Mesendoderm (in vitro differentiated cells): ENCODE measurements at places on chromosomes 2 and 18.

DNA sequence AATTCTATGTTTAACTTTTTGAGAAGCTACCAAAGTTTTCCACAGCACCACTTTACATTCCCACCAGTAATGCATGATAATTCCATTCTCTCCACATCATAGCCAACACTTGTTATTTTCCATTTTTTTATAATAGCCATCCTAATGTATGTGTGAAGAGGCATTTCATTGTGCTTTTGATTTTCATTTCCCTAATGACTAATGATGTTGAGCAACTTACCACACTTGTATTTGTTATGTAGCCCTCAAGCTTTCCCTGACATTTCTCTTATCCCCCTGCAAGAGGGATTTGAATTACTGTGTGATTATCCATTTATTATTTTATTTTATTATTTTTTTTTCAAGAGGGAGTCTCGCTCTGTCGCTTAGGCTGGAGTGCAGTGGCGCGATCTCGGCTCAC, 23.6 kb upstream of the SOS1 start:
- no peak for DNase-seq

DNA sequence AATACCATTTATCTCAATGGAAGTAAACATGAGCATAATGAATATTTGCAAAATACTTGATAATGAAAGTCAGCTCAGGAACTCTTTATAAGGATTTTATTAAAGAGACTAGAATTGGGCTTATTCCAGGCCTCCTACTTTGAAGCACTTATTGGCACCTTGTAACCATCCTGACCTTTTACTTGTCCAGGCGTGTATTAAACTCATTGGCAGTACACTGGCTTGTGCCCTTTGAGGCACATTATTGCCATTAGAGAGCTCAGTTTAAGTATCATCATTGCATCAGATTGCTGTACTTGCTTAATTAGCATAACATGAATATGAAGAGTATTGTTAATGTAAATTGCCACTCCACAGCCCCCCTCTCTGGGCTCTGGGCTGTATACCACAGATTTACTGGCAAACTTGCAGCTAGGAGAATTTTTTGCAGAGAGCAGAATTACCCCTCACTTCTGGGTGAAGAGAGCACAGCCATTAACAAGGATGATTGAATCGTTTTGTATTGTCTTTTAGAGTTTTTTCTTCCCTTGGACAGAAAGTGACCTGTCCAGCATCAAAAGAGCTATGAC, 72.5 kb downstream of the XIRP2 start:
- DNase-seq: no peak

DNA sequence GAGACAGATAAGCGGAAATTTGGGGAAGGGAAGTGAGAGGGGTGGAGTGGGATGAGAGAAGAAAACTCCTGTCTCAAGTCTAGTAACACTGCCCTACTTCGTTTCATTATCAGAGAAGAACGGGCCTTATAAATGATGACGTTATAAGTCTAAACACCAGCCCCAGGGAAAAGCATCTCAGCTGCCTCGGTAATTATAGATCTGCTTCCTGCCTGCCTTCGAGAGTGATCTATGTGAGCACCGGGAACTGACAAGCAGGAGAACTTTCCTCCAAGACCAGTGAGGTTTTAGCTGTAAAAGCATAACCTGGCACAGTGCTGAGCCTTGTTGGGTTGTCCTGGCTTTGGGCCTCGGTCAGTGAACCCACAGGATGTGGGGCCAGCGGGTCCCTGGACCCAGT, 227.9 kb upstream of the SIX2 start:
- no peak for DNase-seq

DNA sequence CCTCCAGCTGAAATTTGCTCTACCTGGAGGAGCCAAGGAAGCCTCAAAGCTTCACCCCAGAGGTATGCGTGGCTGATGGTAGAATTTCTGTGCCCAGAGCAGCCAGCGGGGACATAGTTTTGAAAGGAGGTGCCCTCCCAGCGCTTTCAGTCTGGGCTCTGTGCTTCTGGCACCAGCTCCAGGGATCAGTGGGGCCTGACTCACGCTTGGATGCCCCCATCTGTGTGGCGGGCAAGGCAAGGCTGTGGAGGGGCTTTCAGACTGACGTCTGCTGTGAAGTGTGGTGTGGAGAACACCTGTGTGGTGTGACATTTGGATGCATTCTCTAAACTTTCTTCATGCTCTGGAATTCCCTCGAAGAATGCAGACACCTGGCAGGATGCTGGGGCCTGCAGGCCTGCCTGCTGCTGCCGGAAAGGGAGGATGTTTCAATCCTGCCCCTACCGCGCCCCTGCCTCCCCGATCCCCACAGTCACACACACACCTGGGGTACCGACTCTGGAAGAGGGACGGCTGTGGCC, 84.1 kb downstream of the CTIF start:
- peak; percentile 89 for DNase-seq

DNA sequence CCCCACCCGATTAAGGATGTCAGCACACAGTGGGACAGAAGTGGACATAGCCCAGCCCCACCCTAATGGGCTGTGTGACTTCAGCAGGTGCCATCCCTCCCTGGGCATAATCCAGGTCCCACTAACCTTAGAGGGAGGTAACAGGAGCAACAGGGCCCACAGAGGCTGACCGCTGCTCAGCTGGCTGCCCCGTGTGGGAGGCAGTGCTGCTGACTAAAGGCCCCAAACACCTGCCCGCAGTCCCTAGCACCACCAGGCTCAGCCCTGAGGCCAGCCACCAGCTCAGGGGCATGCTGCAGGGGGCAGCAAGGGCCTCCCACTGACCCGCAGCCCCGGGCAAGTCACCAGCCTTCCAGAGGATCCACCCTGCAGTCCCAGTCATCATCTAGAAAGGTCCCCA, 14.6 kb downstream of the BIN1 start:
- DNase-seq: no peak

- DNase-seq: no peak
Observed at GRCh38 chr2:85678377-85678776, 10.4 kb upstream of the SFTPB start.

- DNase-seq: peak; percentile 87
Observed at GRCh38 chr2:219509780-219510511, 4.3 kb upstream of the ASIC4 start.

DNA sequence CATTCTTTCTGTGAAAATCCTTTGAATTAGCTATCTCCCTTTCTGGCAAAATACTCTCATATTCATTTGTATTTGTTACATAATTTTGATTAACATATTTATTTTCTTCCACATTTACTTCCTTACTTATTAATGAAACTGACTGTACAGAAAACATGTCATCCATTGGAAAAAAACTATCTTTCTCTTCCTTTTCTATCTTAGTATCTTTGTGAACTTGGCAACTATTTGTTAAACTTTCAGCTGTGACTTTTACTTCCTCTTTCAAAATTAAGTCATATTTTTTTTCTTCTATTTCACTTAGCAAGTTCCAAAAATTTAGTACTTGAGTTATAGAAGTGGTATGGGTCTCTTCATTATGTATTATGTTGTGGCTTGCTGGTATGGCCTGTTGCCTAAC, 2.6 kb downstream of the RAD51AP2 start:
- no peak for DNase-seq

DNA sequence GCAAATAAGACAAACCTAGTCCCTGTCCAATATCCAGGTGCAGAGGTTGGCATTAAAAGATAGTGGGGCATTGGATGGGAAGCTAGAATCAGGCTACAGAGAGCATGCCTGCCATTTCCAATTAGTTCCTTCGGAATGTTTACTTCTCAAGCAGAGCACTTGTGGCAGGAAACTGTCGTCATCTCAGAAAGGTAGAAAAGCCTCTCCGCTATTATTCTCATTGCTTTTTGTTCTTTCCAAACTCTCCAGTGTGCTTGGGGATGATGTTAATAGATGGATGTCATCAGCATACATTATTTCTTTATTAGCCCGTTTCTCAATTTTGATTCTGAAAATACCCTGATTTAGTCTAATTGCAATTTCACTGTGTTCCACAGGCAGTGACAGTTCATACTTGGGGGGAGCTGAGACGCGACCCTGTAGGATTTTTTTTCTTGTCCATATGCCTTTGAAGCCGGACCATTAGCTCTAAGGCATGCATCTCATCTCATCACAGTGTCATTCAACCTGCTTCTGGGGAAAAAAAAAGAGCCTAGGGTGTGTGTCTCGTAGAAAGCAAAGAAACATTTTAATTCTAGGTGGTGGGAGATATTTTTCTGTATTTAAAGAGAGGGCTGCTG, 7.7 kb downstream of the ASB18 start:
- DNase-seq: no peak

DNA sequence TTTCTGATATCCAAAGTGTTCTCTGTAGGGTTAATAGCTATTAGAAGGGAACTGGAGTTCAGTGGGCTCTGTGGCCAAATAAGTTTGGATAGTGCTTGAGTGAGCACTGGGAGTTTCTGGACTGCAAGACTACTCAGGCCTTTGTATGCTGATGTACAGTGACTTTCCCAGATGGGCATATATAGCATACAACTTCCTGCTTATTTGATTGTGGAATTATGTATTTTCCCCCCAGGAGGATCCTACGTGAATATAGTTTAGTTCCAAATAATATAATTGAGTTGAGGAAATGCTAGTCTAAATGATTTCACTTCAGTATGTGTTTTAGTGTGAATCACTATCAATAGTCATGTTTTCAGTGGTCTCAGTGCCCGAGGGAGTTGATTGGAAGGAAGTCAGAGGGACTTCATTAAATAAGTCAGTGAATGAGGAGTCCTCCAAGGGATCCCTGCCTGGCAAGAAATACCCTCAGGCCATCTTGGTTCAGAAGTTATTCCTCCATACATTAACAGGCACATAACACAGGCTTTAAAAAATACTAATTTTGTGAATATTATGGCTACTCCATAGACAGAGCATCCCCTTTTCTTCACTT, 251.4 kb downstream of the PRKCE start:
- DNase-seq: no peak

DNA sequence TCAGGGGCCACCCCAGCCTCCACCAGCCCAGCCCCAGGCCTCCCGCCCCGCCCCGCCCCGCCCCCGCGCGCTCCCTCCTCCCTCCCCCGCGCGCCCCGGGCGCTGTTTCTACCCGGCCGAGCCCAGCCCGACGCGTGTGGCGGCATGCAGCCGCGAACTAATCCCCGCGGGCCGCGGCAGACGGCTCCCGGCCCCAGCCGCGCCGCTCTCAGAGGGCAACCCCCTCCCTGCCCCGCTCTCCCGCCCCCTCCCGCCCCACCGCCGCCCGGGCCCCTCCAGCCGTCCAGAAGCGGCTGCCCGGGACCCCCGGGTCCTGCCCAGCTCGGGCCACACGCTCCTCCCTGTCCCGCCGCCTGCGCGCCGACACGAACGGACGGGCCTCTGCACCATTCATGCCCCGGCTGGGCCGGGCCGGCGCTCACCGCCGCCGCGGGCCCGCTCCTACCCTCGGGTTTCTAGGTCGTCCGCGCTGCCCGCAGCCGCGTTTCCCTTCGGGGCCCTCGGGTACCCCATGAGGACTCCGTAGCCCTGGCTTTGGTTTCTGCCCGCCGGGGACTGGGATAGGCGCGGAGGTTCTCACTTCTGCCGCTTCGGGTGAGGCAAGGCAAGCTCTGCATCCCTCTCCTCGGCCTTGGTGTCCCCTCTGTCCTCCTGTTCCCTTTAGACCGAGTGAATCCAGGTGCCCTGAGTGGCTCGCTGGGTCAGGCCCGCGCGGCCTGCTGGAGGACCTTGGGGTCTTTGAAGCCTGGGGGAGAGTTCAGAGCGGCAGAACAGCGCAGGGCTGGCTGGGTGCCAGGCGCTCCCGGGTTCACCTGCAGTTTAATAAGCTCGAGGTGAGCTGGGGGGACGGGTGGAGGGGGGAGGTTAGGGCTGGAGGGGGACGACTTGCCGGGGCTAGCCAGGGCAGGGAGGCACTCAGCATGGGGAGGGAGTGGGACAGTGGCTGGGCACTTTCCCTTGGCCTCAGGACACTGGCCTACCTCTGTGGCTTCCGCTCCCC, 3.1 kb downstream of the WNT10A start:
- DNase-seq: no peak

GRCh38 chr2:115299199-115299598, 856.8 kb downstream of the DPP10 start:
- no peak for DNase-seq

GRCh38 chr2:213057977-213058376, 93.4 kb downstream of the IKZF2 start:
- DNase-seq: no peak
